ENCODE measurements at places on chromosomes 2 and 18. TPM values are rescaled to one million over a fixed set of nuclear protein-coding genes. Genes with fewer than 3 reads are reported as not detected.

GRCh38 chr18:52537261-52537660 lies 197.3 kb downstream of the DCC start:
- no peak for DNase-seq
- H3K4me1 ChIP-seq: no peaks in the 10 kb centered on the region
- H3K27ac ChIP-seq: no peak overlapping the region
- no peaks in the 10 kb centered on the region for H3K36me3 ChIP-seq
- H3K27me3 ChIP-seq: no peaks in the 10 kb centered on the region
- H3K4me3 ChIP-seq: no peak overlapping the region

- no peak for DNase-seq
- H3K36me3 ChIP-seq: no peaks in the 10 kb centered on the region
- no peaks in the 10 kb centered on the region for H3K27me3 ChIP-seq
- H3K27ac ChIP-seq: no peak overlapping the region
Measured at GRCh38 chr2:9797681-9798556, 45.4 kb upstream of the TAF1B start.

DNA sequence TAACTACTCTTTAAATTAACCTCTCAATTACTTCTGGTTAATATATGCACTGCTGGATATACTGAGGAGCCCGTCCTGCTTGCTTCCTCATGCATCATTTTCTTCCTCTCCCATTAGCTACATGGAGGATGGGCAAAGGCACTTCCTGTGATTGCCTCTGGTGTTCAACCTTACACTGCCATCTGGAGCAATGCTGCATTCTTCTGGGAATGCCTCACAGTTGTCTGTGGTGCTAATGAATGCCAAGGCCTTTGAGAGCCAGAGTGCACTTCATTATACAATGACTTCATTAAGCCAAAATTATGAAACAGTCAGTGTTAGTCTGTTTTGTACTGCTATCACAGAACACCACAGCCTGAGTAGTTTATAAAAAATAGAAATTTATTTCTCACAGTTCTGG lies 134.8 kb upstream of the DOCK10 start:
- no peak overlapping the region for H3K27ac ChIP-seq
- H3K27me3 ChIP-seq: no peaks in the 10 kb centered on the region
- H3K4me3 ChIP-seq: no peak overlapping the region
- DNase-seq: no peak
- no peaks in the 10 kb centered on the region for H3K4me1 ChIP-seq

- no peak overlapping the region for H3K4me3 ChIP-seq
- H3K27me3 ChIP-seq: no peaks in the 10 kb centered on the region
- H3K36me3 ChIP-seq: no peaks in the 10 kb centered on the region
- no peak for DNase-seq
- no peak overlapping the region for H3K27ac ChIP-seq
Measured at GRCh38 chr18:23067236-23067635, 68.0 kb upstream of the CABLES1 start.

GRCh38 chr2:23615216-23616020 lies 230.4 kb downstream of the KLHL29 start:
- DNase-seq: no peak
- H3K27ac ChIP-seq: no peak overlapping the region
- H3K4me3 ChIP-seq: no peak overlapping the region
- no peaks in the 10 kb centered on the region for H3K27me3 ChIP-seq
- H3K36me3 ChIP-seq: no peaks in the 10 kb centered on the region

- DNase-seq: no peak
- no peaks in the 10 kb centered on the region for H3K36me3 ChIP-seq
- no peaks in the 10 kb centered on the region for H3K4me1 ChIP-seq
- no peak overlapping the region for H3K4me3 ChIP-seq
Measured at GRCh38 chr2:240236217-240237111, 96.0 kb upstream of the OTOS start.

DNA sequence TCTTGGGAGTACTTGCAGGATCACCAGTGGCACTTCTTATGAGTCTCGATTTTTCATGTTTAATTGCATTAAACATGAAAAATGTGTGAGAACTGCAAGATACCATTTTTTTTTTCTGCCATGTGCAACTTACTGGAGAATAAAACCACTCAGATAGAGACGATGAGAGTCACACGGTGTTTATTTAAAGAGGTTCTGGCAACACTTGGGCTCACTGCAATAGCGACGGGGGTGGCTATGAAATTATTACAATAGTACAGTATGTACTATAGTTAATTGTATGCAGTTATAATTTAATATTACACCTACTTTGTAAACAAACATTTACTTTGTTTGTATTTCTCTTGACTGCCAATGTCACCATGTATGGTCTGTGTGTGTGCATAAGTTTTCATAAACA lies 479.8 kb downstream of the NUP35 start:
- no peak overlapping the region for H3K27ac ChIP-seq
- no peaks in the 10 kb centered on the region for H3K36me3 ChIP-seq
- no peak overlapping the region for H3K4me3 ChIP-seq
- H3K27me3 ChIP-seq: no peaks in the 10 kb centered on the region
- DNase-seq: no peak
- no peaks in the 10 kb centered on the region for H3K4me1 ChIP-seq

DNA sequence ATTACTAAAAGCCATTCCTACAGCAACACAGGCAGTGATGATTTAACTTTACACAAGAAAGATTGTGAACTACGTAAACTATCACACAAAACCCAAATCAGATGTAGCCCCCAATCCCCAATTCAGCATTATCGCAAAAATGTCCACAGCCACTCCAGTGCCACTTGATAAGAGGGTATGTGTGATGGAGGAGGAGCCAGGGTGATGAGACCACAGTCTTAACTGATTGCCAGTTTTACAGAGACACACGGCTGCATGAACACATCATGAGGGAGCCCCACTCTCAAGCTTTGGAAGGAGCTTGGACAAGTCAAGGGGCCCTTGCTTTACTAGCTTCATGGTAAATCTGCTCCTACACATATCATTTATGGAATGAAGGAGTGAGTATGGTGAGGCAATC lies 116.0 kb downstream of the FAM161A start:
- no peaks in the 10 kb centered on the region for H3K36me3 ChIP-seq
- no peak overlapping the region for H3K4me3 ChIP-seq
- H3K4me1 ChIP-seq: no peaks in the 10 kb centered on the region
- DNase-seq: no peak

GRCh38 chr18:68662754-68663153 lies 52.2 kb downstream of the TMX3 start:
- no peak for DNase-seq
- no peak overlapping the region for H3K27ac ChIP-seq
- H3K4me1 ChIP-seq: no peaks in the 10 kb centered on the region
- H3K36me3 ChIP-seq: no peaks in the 10 kb centered on the region
- H3K27me3 ChIP-seq: no peaks in the 10 kb centered on the region

GRCh38 chr2:140893685-140894084 lies 1237.1 kb downstream of the LRP1B start:
- no peak overlapping the region for H3K4me3 ChIP-seq
- H3K27me3 ChIP-seq: no peaks in the 10 kb centered on the region
- H3K36me3 ChIP-seq: no peaks in the 10 kb centered on the region
- no peak for DNase-seq

DNA sequence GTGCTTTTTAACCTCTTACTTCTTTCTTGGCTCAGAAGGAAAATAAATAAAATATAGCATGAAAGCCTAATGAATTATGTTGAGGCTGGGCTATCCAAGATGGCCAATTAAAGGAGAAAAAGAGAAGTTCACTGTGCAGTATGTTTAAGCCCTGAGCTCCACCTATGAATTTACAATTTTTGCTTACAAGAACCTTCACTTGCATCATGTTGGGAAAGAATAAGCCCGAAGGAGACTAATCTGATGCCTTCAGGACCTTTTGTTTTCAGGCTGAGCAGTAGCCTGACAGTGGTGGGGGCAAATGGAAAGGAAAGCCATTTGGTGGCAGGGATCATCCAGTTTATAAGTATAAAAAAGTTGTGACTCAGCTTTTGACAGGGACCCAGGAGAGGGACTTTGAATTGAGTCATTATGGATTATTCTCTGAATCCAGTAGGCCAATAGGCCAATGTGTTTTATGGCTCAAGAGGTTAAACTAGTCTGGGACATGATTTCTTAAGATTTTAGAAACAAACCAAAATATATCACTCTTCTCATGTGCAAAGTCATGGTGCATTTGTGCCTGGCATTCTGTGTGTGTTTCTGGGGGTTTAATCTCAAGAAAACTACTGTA lies 56.9 kb downstream of the E2F6 start:
- H3K27ac ChIP-seq: no peak overlapping the region
- no peak overlapping the region for H3K4me3 ChIP-seq
- DNase-seq: no peak
- H3K4me1 ChIP-seq: no peaks in the 10 kb centered on the region

DNA sequence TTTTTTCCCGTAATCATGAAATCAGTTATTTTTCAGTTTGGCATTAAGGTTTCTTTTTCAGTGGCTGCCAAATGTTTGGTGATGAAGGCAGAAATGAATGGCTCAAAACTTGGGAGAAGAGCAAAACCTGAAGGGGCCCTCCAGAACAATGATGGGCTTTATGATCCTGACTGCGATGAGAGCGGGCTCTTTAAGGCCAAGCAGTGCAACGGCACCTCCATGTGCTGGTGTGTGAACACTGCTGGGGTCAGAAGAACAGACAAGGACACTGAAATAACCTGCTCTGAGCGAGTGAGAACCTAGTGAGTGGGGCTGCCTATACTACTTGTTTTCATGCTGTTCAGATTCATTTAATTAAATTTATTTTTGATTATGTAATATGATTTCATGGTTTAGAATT lies 29.2 kb upstream of the MSH2 start:
- no peak overlapping the region for H3K27ac ChIP-seq
- no peaks in the 10 kb centered on the region for H3K4me1 ChIP-seq
- DNase-seq: no peak
- no peak overlapping the region for H3K4me3 ChIP-seq
- peaks cover 4% of the 10 kb centered on the region for H3K27me3 ChIP-seq

GRCh38 chr2:237060534-237061312 lies 25.0 kb upstream of the COPS8 start:
- DNase-seq: no peak
- H3K4me1 ChIP-seq: no peaks in the 10 kb centered on the region
- no peak overlapping the region for H3K27ac ChIP-seq
- H3K4me3 ChIP-seq: no peak overlapping the region

DNA sequence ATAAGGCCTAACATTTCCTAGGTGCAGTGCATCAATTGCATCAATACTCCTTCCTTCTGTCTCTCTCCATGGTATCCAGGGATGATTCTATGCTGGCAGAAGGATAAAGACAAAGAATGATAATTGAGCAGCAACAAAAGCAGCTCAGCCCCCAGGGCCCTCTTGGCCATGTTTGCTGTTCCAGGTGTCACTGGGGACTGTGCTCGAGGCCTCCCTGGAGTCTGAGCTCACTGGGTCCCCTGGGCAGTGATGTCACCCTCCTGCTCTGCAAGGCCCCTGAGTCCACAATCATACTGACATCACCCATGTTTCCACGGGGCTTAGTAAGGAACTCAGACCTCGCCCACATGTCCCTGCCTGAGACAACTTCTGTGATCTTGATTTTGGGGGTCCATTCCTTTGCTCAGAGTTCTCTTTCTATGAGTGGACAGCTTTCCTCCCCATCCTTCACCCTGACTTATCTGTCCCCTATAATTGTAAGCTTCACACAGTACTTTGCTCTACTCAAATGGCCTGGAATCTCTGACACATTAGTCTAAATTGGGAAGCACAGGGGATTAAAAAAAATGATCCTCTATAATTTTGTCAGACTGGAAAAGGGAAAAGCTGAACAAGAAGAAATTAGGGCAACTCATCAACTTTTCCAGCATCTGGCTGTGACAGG lies 15.8 kb upstream of the EXOC6B start:
- no peaks in the 10 kb centered on the region for H3K27me3 ChIP-seq
- DNase-seq: no peak
- no peak overlapping the region for H3K27ac ChIP-seq

DNA sequence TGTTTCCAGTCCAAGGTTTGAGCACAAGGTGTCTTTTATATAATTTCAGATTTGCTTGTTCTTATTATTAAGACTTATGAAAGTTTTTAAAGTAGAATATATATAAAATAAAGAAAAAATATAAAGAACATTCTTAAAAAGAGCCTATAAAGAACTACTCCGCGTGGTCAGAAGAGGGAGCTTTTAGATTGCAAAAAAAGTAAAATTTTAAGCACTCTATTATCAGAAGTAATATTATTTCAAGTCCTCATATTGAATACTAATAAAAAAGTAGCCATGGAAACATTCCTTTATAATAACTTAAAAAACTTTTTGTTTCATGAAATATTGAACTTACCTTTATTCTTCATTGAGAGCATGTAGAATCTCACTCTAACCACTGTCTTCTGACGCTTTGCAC lies 51.4 kb downstream of the LINC00305 start:
- H3K27ac ChIP-seq: no peak overlapping the region
- no peaks in the 10 kb centered on the region for H3K4me1 ChIP-seq
- no peak overlapping the region for H3K4me3 ChIP-seq
- H3K27me3 ChIP-seq: no peaks in the 10 kb centered on the region
- DNase-seq: no peak
- no peaks in the 10 kb centered on the region for H3K36me3 ChIP-seq

DNA sequence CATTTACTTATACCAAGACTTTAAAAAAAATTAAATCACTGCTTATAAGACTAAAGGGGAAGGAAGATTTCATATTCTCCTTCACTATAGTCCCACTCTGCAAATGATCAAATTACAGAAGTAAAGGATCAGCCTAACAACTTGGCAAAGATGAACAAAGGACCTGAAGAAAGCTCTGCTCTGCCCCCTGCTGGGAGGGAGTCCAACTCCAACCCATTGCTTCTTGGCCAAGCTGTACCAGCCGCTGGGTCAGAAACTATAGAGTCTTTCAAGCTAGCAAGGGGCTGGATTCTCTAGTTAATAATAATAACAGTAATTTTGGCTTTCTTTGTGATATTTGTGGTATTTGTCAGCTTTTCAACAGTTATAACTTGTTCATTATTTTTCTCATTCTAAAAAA lies 927.0 kb upstream of the CRIM1 start:
- DNase-seq: no peak
- no peaks in the 10 kb centered on the region for H3K4me1 ChIP-seq
- no peaks in the 10 kb centered on the region for H3K27me3 ChIP-seq
- H3K27ac ChIP-seq: no peak overlapping the region
- no peak overlapping the region for H3K4me3 ChIP-seq

- no peaks in the 10 kb centered on the region for H3K27me3 ChIP-seq
- peaks cover 26% of the 10 kb centered on the region for H3K36me3 ChIP-seq
- no peak overlapping the region for H3K4me3 ChIP-seq
- H3K4me1 ChIP-seq: no peaks in the 10 kb centered on the region
- no peak for DNase-seq
- H3K27ac ChIP-seq: no peak overlapping the region
Measured at GRCh38 chr18:21548647-21549046, 51.9 kb downstream of the ESCO1 start.

WNT10A gene
- 4.2 TPM for total RNA-seq

SCTR gene
- not detected for total RNA-seq

IGFBP5 gene
- not detected for total RNA-seq

GAREM1 gene
- not detected for total RNA-seq

AMER3 gene
- total RNA-seq: not detected

SIX2 gene
- not detected for total RNA-seq

TMEM169 gene
- 2.6 TPM for total RNA-seq

ALPI gene
- not detected for total RNA-seq

LHCGR gene
- not detected for total RNA-seq

SNED1 gene
- 120 TPM for total RNA-seq

RPRM gene
- total RNA-seq: not detected

AKAIN1 gene
- not detected for total RNA-seq

Data from naive thymus-derived CD4-positive, alpha-beta T cell (primary cell).